ENCODE measurements at places on chromosomes 5 and 9.

DNA sequence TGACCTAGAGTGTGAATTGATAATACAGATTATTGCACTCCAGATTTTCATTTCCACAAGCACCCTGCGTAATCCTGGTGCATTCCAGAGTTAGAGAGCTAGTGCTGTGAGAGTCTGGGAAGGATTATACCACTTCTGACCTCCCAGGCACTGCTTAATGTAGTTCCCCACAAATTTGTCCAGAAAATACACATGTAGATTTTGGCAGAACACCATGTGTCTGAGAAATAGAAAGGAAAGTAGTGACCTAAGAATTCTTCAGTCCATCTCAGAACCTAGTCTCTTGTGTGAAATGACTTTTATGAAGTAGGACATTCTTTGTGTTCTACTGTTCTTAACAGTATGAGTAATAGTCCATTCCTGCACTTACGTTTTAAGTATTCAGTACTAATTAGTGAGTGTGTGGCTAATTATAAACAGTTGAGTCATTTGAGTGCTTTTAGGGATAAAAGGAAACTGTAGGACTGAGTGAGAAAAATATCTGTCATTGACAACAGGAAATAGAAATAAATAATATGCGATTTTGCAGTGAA is 27.8 kb upstream of the PTPDC1 start:
- DNase-seq, result no peak

DNA sequence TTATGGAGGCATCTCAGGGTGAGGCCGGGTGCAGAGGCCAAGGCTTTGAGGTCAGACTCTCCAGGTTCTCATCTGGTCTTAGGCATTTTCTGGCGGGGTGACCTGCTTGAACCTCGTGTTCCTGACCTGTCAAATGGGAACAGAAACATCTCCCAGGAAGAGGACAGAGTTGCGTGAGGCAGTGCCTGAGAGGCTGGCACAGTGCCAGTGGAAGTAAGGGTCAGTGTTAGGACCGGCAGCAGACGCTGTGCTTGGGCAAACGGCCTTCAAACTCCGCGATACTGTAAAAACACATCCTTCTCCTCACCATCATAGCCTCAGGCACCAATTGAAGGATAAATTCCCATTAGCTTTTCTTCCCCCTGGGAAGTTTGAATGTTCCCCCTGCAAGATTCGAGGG is 55.6 kb upstream of the FCN2 start:
- DNase-seq, result no peak

DNA sequence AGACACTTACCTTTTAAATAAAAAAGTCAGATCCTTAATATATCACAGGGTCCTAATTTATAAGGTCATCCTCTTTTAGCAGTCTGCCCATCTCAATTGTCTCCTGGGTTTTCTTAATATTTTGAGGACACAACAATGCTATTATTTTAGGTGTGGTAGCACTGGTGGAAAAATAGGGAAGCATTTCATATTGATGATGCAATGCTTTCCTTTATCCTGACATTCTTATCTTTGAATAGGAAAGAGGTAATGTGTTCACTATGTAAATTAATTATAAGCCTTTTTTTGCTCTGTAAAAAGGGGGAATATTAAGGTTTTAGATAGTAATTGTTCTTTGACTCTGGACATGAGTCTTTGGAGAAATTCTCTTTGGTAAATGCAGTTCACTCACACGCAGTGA is 164.7 kb downstream of the YTHDC2 start:
- DNase-seq, result no peak

DNA sequence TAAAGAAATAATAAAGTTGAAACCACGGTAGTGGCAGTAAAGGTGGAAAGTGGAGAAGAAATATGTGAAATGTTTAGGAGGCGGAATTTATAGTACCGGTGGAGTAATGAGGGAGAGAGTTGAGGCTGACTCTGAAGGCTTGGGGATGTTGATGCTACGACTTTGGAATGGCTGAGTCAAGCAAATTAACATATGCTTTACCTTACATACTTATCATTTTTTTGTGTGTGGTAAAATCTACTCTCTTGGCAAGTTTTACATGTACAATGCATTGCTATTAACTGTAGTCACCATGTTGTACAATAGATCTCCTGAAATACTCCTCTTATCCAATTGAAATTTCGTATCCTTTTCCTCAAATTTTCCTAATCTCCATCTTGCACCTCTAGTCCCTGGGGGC is 179.0 kb downstream of the TAF11L14 start:
- no peak for DNase-seq

- no peak for DNase-seq
Measured at GRCh38 chr9:22413884-22414283, 32.7 kb upstream of the DMRTA1 start.

DNA sequence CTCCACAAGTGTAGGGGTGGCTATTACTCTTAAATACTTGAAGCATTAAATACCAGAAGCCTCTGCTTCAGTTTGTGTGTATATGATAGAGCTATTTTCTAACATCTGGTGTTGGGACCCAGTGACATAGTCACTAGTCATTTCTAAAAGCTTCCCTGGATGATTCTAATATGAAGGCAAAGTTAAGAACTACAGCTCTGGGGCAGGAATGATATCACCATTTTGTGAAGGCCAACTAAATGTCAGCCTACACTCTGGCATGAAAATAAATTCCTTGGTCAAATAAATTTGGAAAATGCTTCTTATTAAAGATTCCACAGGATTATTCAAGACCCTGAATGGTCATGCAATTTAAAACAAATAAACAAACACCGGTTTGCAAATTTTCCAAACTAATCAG is 197.7 kb downstream of the PLK2 start:
- DNase-seq, result no peak

DNA sequence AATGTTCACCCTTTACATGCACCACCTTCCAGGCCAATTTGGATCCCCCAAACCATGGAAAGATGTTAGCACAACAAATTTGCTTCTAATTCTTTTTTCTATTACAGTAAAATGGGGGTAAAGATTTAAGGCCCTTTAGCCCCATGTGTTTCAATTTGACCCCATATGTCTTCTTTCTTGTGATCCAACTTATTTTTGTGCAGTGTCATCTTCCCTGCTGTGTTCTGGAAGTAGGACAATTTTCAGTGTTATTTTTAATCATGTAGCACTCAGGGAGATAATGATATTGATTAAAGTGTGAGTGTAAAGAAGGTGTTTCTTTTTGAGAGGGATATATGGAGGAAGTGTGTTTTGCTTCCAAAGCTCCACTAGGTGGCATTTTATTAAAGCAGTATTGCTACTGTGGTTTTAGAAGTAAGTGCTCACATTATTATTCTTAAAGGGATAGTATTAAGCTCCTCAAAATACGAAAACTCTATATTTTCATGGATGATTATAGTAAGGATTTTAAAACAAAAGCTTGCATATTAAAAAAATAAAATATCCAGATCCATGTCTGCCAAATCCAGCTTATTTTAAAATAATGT is 118.7 kb upstream of the ATP10B start:
- DNase-seq, result no peak

- no peak for DNase-seq
Measured at GRCh38 chr9:76859860-76860259, 46.1 kb downstream of the PRUNE2 start.

- DNase-seq, result no peak
Measured at GRCh38 chr5:132342291-132343180, 27.0 kb upstream of the SLC22A5 start.

DNA sequence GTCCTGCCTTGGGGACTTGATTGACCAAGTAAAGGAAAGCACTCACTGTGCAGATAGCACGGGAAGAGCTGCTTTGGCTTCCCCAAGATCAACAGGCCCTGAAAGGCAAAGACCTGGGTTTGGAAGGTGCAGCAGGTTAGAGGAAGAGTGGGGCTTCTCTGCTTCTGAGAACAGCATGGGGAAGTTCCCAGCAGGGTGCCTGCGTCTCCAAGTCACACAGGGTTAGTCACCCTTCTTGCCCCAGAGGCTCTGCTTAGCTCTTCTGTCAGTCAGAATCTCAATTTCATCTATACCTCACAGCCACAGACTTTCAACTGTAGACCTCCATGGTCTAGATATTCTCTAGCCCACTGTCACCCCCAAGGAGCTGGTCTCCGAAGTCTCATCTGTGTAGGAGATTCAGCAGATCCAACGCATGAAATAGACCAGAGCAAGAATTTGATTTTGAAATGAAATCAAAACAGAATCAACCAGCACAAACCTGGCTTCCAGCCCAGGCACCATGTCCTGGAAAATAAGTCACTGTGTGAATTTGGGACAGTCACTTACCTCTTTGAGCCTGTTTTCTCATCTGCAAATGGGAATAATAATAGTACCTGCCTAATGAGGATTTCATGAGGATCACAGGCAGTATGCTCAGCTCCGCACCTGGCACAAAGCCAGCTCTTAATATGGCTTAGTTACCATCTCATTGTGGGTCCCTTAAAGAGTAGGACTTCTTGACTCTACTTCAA is 64.0 kb downstream of the SFXN1 start:
- DNase-seq, result no peak

- no peak for DNase-seq
Measured at GRCh38 chr9:102985162-102985895, 9.8 kb upstream of the CYLC2 start.
